Germinal center (tissue), 1 donor: ENCODE measurements at places on chromosomes 5 and 9.

GRCh38 chr5:138141734-138142133, 2.5 kb upstream of the NME5 start:
- no peak for DNase-seq

DNA sequence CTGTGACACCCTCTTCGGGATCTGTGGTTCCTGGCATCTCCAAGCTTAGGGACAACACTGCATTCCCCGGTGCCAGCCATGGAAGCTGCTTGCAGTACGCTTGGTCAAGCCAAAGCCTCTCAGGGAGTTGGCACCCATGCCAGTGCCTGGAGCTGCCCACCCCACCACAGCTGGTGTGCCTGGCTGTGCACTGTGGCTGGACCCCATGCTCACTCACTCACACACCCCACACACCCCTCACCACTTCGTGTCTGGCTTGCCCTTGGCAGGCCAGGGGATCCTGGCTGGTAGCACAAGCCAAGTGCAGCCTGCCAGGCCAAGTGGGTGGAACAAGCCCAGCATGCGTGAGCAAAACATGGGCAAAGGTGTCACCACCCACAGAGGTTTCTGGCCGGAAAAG, 324.5 kb upstream of the PTGER4 start:
- DNase-seq, result no peak

DNA sequence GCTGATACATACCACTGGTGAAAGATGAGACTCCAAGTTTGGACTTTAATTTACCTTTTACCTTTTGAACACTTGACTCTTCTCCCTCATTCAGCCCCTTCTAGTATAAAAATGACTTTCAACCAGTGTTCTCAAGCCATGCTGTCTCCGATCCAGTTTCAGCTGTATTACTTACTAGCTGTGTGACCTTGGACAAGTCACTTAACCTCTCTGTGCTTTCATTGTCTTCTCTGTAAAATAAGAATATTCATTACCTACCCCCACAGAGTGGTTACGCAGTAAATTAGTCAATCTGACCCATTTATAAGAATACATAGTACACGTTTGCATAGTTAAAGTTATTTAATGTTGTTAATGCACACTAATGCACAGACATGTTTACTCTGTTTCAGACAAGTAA, 12.6 kb upstream of the CEMIP2 start:
- DNase-seq, result no peak

GRCh38 chr9:87564791-87565241, 67.1 kb downstream of the DAPK1 start:
- no peak for DNase-seq

- no peak for DNase-seq
Observed at GRCh38 chr9:134888603-134889190, 8.1 kb downstream of the FCN2 start.

DNA sequence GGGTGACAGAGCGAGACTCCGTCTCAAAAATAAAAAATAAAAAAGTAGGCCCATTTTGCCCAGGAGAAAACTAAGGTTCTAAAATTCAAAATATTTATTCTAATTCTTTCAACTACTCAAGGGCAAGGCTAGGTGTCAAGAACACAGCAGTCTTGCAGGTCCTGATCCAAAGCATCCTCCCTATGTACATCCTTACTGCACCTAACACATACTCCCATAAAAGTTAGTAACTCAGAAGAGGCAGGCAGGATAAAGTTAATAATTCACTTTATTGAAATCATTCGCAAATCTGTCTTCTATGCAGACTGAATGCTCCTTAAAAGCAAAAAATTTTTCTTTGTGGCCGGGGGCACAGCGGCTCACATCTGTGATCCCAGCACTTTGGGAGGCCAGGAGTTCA, 11.1 kb downstream of the GOLPH3 start:
- DNase-seq, result no peak

- no peak for DNase-seq
Observed at GRCh38 chr5:126515337-126515736, 79.7 kb downstream of the ALDH7A1 start.

GRCh38 chr9:3509926-3510325, 15.9 kb downstream of the RFX3 start:
- DNase-seq, result no peak

DNA sequence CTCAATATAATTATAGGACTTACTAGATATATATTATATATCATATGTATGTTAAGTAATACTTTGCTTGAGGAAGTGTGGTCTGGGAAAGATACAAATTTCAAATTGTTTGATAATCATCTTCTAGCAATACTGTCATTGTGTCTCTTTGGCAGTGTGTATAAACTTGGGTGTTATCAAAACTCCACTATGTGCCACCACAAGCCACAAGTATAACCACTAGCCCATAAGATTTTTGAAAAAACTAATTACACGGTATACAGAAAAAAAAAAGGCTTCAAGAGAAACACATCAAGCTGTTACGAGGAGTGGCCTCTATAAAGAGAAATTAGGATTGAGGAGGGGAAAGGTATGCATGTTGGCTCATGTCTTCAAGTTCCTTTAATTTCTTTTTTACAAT, 44.7 kb upstream of the PCSK5 start:
- no peak for DNase-seq

GRCh38 chr5:155259648-155260047, 246.1 kb downstream of the KIF4B start:
- no peak for DNase-seq

- peak; percentile 74 for DNase-seq
Observed at GRCh38 chr5:141349917-141350619, at the start of gene PCDHGB1. TSS of gene PCDHGB1 (plus strand) at chr5:141350099. CDS start at chr5:141350261, 162 bp downstream.

DNA sequence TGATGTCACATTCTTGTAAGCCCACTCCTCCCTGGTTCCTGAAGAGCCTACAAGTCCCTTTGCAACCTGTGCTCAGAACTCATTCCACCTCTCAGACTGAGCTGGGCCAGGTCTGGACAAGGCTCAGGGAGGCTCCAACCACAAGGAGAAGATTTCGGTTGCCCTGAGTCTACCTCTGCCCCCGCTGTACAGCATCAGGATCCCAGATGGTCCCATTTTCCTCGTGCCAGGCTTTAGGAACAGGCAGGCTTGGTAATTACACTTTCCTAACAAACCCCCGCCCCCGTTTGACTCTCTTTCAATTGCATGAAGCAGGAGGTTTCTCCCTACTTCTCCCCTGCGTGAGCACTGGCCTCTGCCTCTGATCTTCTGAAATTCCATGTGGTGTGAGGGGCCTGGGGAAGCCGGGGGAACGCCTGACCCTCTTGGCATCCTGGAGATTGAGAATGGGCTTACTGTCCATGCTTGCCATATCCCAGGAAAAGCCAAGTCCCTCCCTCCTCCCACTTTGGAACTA, 86.9 kb upstream of the CTNNA1 start:
- DNase-seq, result no peak

DNA sequence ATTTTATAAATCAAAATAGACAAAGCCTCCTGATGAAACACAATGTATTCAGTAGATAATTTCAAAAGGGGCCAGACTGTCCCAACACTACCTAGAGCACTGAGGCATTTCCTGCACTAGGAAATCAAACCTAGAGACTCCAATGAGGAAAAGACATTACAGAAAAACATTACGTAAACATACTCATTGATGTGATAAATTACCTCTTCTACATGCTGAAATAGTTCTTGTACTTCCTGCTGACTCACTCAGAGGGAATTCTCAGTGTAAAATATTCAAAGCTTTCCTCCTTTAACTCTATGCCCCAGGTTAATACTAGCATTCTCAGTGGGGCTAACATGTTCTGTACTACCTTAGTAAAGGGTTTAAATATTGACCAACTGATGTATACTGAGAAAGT, 178.0 kb downstream of the ESM1 start:
- no peak for DNase-seq

DNA sequence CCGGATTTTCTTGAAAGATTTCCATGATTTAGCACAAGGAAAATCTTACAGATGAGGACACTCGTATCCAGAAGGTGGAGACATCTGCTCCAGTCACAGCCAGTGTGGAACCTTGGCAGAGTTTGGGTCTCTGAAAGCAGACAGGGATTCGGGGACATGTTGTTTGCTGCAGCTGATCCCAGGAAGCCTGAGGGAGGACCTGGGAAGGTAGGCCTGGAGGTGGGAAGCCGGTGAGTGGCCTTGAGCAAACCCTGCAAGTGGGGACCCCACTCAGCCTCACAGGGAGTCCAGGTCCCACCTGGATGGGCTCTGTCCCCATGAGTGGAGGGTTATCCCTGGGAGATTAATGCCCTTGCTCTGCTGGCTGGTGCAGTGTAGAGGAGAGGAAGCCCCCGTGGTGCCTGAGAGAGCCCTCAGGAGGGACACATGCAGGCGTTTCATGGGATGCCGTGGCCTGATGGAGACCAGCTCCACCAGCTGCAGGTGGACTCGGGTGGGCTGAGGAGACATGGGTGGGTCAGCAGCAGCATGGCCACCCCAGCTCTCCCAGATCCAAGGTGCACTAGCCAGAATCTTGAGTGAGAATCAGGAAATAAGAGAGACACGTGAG, 7.8 kb downstream of the MRPS2 start:
- no peak for DNase-seq

- no peak for DNase-seq
Observed at GRCh38 chr9:132157347-132158116, 4.3 kb upstream of the NTNG2 start.

DNA sequence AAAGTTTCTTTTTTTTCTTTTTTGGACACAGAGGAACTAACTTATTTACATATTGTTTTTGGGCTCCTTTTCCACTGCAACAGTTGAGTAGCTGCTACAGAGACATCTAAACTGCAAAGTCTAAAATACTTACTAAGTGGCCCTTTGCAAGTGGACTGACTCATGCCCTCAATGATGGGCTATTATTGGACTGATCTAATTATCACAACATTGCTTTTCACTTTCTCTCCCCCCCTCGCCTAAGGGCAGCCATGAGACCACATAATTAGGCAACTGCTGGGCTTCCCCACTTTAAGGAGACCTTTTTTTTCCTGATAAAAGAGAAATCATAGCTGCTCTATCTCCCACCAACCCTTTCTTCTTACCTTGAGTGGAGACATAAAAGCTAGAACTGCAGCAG, 47.0 kb downstream of the PLK2 start:
- no peak for DNase-seq

GRCh38 chr5:21802869-21803490, 1050.2 kb downstream of the CDH12 start:
- DNase-seq, result no peak

GRCh38 chr5:943201-943917, 50.7 kb downstream of the TRIP13 start:
- no peak for DNase-seq

- no peak for DNase-seq
Observed at GRCh38 chr9:29176231-29176630, 1603.0 kb upstream of the C9orf72 start.

- DNase-seq, result no peak
Observed at GRCh38 chr9:90799271-90799852, 2.3 kb upstream of the SYK start.

DNA sequence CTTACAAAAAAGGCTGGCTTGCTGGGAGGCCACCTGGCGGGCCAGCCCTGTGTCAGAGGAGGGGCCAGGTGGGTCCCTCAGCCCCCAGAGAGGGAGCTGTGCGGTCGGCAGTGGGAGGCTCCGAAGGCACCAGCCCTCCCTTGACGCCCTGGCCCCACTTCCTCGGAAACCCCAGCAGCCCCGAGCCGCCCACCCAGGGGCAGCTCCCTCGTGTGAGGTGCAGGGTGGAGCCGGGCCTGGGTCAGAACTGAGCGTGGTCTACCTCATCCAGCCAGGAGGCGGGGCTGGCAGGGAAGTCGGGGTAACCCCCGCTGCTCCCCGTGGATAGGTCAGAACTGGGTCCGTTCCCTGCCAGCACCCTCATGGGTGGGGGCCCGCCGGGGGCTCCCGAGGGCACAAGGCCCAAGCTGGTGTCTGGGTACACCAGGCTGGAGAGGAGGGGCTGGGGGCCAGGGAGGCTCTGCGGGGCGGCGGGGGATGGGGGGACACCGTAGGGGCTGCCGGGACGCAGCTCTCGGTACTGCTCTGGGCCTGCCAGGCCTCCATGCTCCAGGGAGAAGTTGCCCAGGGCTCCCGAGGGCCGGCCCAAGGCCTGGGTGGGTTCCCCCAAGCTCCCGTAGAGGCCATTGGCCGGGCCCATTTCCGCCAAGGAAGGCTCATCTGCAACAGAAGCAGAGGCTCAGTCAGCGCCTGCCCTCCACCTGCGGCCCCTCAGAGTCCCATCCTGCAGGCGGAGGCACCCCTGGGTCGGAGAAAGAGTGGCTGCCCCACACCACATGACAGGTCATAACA, 7.6 kb downstream of the LHX3 start:
- peak; percentile 55 for DNase-seq

- no peak for DNase-seq
Observed at GRCh38 chr9:19493876-19494275, 85.1 kb downstream of the ACER2 start.

DNA sequence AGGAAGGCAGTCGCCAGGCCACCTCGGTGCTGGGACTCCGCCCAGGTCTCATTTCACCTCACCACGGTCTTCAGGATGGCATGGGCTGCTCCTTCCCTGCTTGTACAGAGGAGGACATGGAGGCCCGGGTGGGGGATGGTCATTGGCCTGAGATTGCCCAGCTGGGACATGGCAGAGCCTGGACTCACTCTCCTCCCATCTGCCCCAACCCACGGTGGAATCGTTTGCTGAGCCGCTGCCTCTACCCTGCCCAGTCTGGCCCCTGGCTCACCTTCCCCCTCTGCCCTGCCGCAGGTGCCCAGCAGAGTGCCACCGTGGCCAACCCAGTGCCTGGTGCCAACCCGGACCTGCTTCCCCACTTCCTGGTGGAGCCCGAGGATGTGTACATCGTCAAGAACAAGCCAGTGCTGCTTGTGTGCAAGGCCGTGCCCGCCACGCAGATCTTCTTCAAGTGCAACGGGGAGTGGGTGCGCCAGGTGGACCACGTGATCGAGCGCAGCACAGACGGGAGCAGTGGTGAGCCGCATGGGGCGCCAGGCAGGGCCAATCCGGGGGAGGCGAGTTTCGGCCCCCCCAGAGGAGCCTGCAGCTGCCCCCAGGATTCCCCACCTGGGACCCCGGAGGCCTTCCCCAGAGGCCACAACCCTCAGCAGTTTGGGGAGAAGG, 36.7 kb downstream of the HK3 start:
- no peak for DNase-seq

DNA sequence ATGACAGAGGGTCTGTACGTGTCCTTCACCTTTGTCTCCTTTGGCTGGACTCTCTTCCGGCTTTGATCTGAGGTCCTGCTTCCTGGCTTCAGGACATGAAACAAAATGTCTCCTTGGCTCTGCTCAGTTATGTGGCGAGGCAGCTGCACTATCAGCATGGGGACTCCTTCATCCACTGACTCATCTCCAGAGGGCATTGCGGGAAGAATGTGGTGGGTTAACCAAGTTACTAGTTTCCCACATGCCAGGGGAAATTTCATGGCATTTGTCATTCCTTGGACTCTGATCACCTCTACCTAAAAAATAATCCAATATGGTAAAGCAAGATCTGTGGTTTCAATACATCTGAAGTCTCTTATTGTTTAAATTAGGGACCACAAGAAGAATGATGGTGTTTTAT, 259.7 kb downstream of the MED10 start:
- DNase-seq, result no peak

GRCh38 chr9:76883341-76883855, 22.5 kb downstream of the PRUNE2 start:
- DNase-seq, result no peak

DNA sequence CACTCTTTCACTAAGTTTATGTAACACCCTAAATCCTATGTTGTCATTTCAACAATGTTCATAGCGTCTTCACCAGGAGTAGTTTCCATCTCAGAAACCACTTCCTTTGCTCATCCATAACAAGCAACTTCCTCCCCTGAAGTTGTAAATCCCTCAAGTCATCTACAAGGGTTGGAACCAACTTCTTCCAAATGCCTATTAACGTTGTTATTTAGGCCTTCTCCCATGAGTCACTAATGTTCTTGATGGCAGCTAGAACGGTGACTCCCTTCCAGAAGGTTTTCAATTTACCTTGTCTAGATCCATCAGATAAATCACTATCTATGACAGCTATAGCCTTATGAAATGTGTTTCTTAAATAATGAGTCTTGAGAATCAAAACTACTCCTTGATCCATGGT, 73.3 kb upstream of the TARS1 start:
- DNase-seq, result no peak
